GM19239 (cell line): ENCODE measurements at places on chromosomes 6 and 20.

- DNase-seq: no peak
Observed at GRCh38 chr6:10658910-10659698, 35.3 kb downstream of the C6orf52 start.

GRCh38 chr6:37546141-37546871, 46.6 kb upstream of the CCDC167 start:
- DNase-seq: no peak

- no peak for DNase-seq
Observed at GRCh38 chr6:147128056-147128455, 76.2 kb upstream of the STXBP5 start.

- no peak for DNase-seq
Observed at GRCh38 chr20:17227219-17227575, 357 bp downstream of the PCSK2 start.

DNA sequence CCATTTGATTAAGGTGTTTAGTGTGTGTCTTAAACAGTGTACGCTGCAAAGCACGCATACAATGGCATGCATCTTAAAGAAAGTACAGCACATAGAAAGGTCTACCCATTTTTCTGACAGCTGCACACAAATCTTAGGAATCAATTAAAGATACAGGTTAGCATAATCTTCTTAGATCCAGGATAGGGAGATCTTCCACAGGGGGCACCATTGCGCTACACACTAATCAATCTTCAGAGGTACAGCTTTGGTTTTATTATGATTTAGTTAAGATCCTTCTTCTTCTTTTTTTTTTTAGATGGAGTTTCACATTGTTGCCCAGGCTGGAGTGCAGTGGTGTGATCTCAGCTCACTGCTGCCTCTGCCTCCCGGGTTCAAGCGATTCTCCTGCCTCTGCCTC, 63.7 kb upstream of the BEND3 start:
- DNase-seq: no peak

DNA sequence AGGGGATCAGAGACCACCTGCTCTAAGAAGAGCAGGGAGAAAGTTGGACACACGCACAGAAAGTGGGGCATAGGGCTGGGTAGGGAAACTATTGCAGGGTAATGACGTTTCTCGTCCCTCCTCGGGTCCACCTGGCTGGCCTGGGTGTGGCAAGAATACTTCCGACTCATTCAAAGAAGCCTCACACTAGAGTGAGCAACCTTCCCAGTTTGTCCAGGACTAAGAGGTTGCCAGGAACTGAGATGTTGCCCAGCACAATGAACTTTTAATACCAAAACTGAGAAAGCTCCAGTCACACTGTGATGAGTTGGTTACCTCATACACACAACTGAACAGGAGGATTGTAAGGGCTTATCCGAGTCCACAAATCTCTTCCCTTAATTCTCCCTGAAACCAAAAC, 74.5 kb upstream of the ADGRF1 start:
- DNase-seq: no peak

DNA sequence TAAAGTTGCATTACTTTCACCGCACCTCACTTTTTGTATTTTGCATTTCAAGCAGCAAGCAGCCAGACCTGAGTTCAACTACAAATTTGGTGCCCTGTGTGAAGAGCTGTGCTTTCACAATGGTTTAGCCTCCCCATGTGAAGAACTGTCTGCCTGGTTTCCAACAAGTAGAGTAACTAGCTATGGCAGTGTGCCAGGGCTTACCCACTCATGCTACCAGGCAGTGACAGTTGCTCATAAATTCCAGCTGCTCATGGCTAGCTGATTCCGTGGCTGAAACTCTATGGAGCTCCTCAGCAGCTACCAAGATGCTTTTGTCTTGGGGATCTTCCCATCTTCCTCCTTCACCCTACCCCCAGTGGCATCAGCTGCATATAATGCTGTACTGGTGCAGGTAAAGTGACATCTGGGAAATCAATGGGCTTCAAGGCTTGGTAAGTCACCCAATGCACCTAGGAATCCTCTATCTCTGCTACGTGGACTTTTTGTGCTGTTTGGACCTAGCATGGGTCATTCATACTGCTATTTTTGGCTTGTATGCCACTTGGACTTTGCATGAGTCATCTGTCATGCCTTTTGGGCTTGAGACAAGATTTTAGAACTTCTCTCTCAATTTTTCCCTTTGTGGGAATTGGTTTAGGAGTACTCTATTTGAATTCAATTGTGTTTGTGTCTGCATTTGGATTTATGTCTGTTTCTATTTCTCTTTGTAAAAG, 176.5 kb upstream of the GJE1 start:
- DNase-seq: no peak

DNA sequence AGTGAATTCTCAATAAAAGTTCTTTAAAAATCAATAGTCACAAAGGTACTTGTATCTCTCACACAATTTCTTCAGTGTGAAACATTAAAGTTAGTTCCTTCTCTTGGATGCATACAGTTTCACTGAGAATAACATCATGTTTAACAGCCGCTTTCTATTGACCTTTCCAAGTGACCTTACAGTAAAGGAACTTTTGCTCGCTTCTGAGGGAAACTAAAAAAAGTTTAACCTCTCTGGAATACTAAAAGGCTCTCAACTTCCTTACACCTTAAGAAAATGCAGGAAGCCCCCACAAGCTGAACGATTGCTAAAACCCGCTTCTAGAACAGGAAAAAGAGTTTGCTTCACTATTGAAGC, 1.3 kb downstream of the RRAGD start:
- DNase-seq: no peak

GRCh38 chr20:63492518-63492917, 6.4 kb downstream of the EEF1A2 start:
- no peak for DNase-seq

DNA sequence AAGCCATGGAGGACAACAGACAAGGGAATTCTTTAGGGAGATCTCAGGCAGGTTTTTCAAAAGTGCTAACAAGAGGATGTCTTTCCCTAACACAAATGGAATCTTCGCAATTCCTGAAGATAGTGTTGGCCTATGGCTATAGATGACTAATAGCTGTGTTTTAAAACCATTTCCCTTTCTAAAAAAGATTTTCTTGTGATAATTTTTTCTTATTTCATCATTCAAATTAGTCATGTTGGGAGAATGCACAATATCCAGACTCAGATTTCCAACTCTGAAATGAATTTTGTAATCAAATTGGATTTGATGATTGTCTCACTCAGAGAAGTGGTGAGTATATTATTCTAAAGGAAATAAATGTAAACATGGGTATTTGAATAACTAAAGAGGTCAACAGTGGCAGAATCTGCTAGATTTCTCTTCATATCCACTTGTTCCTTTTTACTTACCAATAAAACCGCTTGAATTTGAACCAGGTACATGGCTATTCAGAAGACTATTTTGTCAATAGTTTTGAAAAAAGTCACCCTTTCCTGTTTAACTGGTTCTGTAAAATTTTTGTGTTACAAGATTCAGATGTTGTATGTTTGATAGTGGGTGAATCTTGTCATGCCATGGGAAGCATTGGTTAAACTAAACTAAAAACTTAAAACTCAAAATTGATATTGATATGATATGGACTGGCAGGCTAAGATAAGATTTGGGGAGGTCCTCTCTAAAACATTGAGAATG, 1223.7 kb upstream of the EYS start:
- no peak for DNase-seq

GRCh38 chr6:34272013-34272926, 23.5 kb upstream of the SMIM29 start:
- DNase-seq: no peak

DNA sequence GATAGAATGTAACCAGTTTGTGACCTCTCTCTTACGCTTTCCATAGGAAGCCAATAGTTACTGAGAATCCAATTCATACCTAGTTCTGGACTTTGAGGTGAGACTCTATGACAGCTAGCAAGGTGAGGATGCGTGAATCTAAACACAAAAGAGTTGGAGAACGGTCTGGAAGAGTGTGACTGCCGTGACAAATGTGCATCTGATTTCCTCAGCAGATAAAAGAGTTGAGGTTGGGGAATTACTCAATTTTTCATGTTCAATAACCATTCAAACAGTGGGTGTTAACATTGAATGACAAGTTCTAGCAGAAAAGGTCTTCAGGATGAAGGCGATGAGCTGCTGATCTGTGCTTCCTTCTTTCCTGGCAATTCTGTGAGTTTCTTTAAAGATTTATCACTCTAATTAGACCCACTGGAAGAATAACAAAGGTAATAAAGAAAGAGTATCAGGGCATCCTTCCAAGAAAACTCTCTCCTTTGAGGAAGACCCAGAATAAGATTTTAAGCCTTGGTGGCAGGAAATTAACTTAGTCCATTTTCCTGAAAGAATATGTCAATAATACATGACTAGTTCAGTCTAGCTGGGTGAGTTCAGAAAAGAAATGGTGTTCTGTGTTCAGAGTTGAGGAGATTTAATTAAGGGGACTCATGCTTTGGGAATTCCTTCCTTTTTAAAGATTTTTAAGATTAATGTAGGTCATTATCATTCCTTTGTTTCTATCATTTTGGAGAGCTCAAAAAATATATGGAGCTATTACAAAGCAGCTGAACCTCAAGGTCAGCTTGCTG, 24.5 kb downstream of the KIF3B start:
- DNase-seq: no peak

DNA sequence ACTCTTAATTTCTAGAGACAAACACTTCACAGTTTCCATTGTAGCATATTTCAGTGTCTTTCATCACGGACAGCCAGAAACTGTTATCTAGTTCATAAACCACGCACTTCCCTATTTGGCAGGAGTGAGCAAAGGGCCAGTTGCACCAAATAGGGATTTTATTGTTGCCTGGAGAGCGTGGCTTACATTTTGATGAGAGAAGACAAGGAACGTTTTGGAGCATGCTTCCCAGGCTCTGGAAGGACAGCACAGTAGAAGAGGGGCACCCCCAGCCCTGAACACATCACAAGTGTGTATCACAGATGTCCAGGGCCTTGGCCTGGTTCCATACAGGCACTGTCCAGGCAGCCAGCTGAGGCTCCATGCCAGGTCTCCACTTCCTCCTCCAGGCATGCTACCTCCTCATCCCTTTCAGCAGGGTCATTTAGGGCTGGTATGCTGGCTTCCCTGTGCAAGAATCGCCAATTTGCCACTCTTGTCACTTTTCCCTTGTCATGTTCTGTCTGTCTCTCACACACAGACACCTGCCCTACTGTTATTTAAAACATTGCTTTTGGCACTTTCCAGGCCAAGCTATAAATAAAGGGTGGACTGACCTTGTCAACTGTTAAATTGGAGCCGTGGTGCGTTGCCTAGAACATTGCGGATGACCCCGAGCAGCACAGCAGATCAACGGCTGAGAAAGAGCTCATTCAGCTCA, 235.0 kb upstream of the GMDS start:
- DNase-seq: no peak

- DNase-seq: no peak
Observed at GRCh38 chr6:101259505-101259904, 134.0 kb upstream of the GRIK2 start.

DNA sequence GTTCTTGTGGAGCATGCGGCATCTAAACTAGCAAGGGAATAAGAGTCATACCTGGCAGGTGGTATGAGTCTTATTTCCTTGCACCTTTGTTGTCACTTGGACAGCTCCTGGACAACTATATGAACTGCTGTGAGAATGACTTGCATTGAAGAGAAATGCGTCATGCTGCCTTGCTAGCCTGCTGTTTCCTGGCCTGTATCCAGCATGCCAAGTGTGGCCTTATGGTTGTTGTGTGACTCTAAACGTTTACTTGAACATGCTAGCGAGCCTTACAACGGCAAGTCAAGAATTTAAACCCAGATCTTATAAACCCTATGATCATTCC, 90.4 kb downstream of the CEP162 start:
- DNase-seq: no peak

GRCh38 chr20:59784365-59784764, 149.1 kb downstream of the SYCP2 start:
- no peak for DNase-seq

DNA sequence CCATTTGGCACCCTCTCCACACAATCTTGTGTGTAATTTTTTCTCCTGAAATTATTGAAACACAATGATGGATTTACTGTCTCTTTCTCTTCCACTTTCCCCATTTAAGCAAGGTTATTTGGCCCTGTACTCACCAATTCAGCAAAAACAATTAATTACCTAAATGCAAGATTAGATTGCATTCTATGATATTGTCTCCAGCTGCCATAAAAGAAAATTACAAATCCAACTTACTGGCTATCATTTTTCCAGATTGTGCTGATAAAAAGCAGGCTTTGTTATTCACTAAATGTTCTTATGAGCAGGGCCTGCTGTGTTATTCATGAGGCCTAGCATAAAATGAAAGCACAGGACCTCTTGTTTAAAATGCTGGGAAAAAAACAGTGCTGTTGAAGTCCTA, 95.8 kb upstream of the IRAK1BP1 start:
- no peak for DNase-seq

DNA sequence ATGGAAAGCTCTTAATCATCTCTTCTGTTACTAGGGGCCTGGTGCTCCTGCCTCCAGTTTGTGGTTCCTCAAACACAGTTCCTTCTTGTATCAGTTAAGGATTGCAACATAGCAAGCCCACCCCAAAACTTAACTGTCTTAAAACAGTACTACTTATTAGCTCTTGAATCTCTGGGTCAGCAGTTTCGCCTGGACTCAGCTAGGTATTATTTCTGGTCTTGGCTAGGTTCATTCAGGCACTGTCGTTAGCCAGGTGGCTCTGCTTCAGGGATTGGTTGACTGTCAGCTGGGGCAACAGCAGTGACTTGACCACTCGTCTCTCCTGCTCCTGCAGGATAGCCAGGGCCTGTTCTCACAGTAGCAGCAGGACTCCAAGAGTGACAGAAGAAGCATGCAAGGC, 30.0 kb upstream of the RALY start:
- DNase-seq: no peak

DNA sequence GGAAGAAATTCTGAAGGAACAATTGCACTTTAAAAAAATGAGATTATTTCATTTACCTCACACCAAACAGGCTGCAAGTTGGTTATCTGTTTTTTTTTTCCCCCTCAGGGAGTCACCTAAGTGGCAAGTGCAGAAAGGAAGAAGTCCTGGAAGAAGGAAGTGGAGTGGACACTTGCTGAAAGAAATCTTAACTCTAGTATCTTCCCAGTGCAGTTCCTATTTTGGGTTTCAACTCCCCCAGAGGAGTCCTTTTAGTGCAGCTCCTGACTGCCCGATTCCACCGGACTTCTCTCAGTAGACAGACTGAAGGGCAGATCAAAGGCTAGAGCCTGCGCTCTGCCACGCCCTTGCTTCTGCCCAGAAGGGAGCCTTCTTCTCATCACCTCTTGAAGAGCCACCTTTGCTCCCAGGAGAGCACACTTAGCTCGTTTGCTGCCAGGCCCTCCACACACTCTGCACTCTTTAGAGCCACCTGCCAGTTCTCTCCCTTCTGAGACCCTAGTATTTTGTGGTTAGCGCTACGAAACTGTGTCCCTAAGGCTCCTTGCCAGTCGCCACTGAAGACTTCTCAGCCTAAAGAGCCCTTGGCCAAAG, 4.9 kb downstream of the MTCL3 start:
- DNase-seq: no peak

DNA sequence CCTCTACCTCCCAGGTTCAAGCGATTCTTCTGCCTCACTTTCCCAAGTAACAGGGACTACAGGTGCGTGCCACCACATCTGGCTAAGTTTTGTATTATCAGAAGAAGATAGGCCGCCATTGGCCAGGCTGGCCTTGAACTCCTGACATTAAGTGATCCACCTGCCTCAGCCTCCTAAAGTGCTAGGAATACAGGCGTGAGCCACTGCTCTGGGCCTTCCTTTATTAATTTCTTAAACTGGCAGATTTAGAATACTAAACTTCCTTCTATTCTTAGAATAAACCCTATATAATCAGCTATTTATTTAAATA, 86.6 kb downstream of the HFE start:
- DNase-seq: no peak

- no peak for DNase-seq
Observed at GRCh38 chr6:140225701-140226436, 851.4 kb upstream of the CITED2 start.
